ENCODE measurements at places on chromosomes 1 and 21.

DNA sequence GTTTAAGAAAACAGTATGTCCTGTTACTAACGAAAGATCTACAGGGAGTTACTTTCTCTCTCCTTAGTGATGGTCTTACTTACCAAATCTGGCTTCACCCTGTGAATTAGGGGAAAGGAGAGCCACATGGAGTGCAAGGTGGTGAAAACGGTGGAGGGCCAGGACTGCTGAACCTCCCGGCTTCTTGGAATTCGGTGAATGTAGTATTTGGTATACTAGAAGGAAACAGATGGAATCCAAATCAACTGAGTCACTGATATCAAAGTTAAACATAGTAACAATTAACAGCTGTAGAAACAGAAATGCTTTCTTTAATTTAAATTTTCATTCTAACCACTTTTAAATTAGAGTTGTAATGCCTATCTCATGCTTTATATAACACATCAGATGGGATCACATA, 45.7 kb downstream of the ALG14 start:
- DNase-seq, result no peak

DNA sequence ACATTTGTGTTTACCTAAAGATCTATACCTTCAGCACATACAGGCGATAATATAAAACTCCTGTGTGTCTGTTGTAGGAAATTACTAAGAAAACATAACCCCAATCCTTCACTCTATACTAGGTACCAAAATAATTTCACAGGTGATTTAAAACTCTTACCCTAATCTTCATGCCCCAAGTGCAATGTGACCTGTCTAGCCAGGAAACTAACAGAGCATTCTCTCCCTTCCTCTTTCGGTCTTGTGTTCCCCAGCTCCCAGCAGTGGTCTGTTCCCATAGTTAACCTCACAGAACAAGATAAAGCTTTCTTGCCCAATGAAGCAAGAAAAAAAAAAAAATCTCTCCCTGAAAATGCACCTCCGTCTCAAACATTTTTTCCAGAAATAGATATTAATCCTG, 493.5 kb downstream of the DPYD start:
- no peak for DNase-seq

GRCh38 chr1:94178901-94179300, 58.0 kb upstream of the ABCA4 start:
- no peak for DNase-seq

GRCh38 chr1:239884796-239885195, 206.9 kb upstream of the FMN2 start:
- no peak for DNase-seq

DNA sequence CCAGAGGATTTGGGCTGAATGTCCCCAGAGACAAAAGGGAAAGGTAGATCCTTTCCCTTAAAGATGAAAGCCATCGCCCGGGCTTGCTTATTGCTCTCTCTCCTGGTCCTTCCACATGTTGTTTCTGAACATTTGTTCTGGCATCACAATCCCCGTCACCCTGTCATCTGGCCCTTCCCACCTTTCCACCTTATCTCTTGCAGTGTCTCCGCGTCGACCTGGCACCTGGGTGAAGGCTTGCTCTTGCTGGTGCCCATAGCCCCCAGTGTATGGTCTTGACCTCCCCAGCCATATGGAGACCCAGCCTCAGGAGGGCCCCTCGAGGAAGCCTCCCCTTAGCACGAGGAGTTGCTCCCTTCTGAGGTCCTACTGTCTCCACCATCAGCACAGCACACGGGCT, 64.6 kb downstream of the ATP5PO start:
- DNase-seq, result no peak

All from CD4-positive, alpha-beta memory T cell (primary cell).